IMR-90 (cell line): ENCODE measurements at places on chromosomes 5 and 9. TPM values are rescaled to one million over a fixed set of nuclear protein-coding genes. Genes with fewer than 3 reads are reported as not detected.

The INPP5E gene
- total RNA-seq = 1.6 and 1.9 TPM in 2 replicates

The IL3 gene
- total RNA-seq = not detected in 2 replicates

The TNFAIP8 gene
- total RNA-seq = 29.9 and 42.5 TPM in 2 replicates

The REEP2 gene
- total RNA-seq = 12.4 and 20.3 TPM in 2 replicates

The CYFIP2 gene
- 11.7 and 13.4 TPM in 2 replicates for total RNA-seq

The ANKRD31 gene
- under 0.01 TPM in 2 replicates for total RNA-seq

The PLAC8L1 gene
- not detected in 2 replicates for total RNA-seq

The KCNMB1 gene
- not detected in 2 replicates for total RNA-seq

The GLE1 gene
- total RNA-seq = 35.3 and 39.4 TPM in 2 replicates

The MOB3B gene
- under 0.01 TPM in 2 replicates for total RNA-seq

The RNF183 gene
- total RNA-seq = not detected in 2 replicates

The MARCHF11 gene
- not detected in 2 replicates for total RNA-seq

The SPOCK1 gene
- total RNA-seq = 5.0 and 8.1 TPM in 2 replicates

The IFNA17 gene
- total RNA-seq = not detected in 2 replicates
